ENCODE measurements at places on chromosomes 16 and 17.

DNA sequence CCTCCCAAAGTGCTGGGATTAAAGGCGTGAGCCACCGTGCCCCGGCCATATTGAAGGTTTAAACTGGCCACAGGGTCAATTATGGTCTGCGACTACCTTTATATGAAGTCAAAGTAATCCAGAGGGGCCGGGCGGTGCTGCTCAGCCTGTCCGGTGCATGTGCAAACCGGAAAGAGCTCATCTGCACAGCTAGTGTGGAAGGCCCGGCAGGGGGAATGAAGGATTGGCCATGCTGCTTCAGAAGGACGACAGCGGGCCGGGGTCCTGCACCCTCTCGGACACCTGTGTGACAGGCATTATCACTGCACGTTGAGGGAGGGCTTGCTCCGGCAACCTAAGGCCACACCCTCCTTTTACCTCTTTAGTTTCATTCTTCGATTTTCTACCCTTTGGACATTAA lies 23.6 kb downstream of the TMEM204 start:
- no peak for DNase-seq

DNA sequence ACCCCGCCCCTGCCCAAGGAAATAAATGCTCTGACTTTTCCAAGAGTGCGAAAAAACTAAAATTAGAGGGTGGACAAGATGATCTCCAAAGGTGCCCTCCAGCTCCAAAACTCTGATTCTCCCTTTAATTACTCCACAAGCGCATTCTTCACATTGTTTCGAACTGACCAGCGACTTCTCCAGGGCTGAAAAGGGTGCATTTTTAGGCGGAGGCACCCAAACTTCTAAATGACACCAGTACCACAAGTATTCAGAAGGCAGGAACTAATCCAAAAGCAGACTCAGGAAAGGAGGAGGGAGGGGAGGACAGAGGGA lies 750 bp downstream of the ZFHX3 start:
- no peak for DNase-seq

GRCh38 chr16:2969545-2970521 lies 685 bp downstream of the PAQR4 start:
- peak; percentile 87 for DNase-seq

GRCh38 chr17:42692489-42692888 lies 10.2 kb downstream of the CNTNAP1 start:
- DNase-seq, result no peak

DNA sequence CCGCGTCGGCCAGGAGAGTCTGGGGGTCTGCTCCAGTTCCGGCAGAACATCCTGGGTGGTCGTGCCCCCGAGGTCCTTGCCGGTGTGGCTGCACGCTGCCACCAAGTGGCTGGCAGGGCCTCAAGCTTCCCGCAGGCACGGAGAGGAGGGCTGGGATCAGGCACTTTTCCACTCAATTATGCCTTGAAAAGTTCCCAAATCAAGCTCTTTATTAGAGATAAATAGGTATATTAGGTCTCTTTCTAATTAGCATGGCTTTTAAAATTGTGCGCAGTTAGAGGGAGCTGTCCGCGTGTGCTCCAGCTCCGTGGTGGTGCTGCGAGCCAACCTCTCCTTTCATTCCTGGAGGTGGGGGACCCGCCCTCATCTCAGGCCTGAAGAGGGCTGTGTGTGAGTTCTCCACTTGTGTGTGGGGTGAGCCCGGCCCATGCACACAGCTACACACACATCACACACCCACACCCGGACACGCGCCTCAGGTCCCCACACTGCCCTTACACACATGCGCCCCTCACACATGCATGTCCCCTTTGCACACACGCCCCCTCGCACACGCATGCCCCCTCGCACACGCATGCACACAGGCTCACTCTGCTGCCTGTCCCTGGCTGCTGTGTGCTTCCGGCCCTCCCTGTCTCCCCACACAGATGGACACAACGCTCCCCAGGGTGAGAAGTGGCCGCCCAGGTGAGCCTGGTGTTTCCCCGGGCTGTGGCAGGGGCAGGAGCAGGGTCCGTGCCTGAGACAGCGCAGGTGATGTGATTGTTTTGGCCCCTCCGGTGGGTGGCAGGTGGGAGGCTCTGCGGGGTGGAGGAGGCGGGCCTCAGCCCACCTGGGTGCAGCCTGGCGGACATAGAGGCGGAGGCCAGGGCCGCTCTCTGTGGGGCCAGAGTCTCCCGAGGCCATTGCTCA lies 28.8 kb downstream of the CACNA1H start:
- no peak for DNase-seq

GRCh38 chr17:73870068-73870467 lies 225.8 kb upstream of the SDK2 start:
- DNase-seq, result no peak

DNA sequence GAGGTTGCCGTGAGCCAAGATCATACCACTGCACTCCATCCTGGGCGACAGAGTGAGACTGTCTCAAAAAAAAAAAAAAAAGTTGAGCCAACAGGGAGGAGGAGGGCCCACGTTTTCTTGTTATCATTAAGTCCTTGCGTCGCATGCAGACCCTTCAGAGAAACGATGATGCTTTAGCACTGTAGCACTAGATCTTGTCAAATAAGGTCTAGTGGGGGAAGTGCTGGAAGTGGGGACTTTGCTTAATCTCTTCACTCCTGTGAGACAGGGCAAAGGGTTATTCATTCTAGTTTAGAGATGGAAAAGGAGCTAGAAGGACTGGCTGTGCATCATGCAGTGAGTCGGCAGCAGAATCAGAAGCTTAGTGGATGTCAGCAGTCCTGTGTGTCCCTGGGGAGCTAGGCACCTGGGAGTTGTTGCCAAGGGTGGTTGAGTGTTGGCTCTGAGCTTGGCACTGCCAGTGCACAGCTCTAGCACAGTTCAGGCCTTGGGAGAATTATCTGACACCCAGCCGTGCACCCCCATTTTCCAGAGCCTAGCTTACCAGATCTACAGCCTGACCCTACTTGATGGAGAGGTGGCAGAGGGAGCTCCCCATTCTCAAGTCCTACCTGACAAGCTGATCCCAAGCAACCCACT lies 33.4 kb upstream of the TBX2 start:
- no peak for DNase-seq

- DNase-seq, result no peak
Observed at GRCh38 chr16:19170043-19170655, 2.1 kb downstream of the SYT17 start.

DNA sequence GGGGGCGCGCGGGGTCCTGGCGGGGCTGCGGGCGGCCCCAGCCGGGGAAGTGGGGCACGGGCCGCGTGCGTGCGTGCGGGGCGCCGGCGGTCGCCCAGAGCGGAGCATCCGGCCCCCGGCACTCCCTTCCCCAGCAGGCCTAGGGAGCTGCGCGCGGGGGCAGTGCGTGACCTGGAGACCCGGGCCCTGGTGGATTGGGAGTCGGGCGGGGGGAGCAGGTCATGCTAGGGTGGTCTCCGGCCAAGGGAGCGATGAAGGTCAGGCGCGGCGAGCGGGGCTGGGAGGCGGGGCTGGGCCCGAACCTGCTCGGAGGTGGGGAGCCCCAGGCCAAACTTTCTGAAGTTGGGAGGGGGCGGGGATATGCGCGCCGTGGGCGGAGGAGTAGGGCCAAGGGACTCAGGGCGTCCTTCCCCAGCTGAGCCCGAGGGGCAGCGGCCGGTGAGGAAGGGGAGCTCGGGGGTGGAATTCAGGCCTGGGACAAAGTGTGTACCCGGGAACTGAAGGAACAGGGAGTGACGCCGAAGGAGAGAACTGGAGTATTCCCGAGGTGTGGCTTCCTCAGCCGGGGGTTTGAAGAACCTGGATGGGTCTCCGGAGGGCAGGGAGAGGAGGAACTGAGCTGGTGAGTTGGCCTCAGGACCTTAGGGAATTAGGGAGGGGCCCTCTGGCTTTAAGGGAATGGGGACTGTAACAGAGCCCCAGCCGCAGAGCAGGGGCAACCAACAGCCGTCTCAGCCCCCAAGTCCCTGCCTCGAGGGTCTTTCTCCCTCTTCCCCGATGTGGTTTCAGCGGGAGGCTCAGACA lies 589 bp downstream of the XYLT2 start:
- no peak for DNase-seq

Measured in activated CD8-positive, alpha-beta memory T cell treated with anti-CD3 and anti-CD28 coated beads for 24 hours (primary cell).